ENCODE measurements at places on chromosomes 5 and 9. TPM values are rescaled to one million over a fixed set of nuclear protein-coding genes. Genes with fewer than 3 reads are reported as not detected.

GRCh38 chr9:100352727-100353505 is at the start of gene TEX10:
TEX10 (minus strand) TSS chr9:100352942; CDS start chr9:100349363, 3,579 bp downstream.
- peak; percentile 77 for DNase-seq

GRCh38 chr5:175246242-175246888 is 197.6 kb downstream of the DRD1 start:
- peak; percentile 95 for DNase-seq

- DNase-seq: no peak
These were observed 13.2 kb downstream of the GARNL3 start for GRCh38 chr9:127277770-127278169.

SARDH gene
- 0.06 TPM for total RNA-seq

DNA sequence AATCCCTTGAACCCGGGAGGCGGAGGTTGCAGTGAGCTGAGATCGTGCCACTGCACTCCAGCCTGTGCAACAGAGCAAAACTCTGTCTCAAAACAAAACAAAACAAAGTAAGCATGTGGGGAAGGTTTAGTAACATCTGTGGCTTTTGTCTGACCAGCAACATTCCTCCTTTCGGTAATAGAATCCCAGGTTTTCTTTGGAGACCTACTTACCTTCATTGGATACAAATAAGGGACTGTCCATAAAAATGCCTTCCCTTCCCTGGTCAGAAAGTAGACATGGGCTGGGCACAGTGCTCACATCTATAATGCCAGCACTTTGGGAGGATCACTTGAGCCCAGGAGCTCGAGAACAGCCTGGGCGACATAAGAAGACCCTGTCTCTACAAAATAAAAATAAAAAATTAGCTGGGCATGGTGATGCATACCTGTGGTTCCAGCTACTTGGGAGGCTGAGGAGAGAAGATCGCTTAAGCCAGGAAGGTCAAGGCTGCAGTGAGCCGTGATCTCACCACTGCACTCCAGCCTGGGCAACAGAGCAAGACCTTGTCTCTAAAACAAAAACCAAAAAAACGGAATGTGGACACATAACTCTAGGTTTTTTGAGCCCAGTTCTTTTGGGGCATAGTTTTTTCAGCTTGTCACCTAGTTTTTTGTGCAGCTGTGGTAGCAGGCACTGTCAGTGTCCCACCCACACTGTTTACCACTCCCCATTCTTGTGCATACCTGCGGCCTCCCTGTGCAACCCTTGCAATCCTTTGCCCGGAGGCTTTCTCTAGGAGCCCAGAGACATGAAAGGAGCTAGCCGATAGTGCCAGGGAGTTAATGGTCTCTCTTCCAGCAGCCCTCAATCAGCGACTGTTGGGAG is 9.0 kb upstream of the SPINK4 start:
- peak; percentile 78 for DNase-seq

ADAMTSL2 gene
- total RNA-seq: not detected

- no peak for DNase-seq
These were observed 152.2 kb downstream of the ADAMTSL1 start for GRCh38 chr9:18626046-18626698.

- DNase-seq: peak; percentile 11
These were observed 18.6 kb upstream of the MOB3B start for GRCh38 chr9:27548055-27548741.

GRXCR2 gene
- total RNA-seq: not detected

GRCh38 chr9:108196332-108197007 is 659.3 kb downstream of the ACTL7B start:
- DNase-seq: no peak

DNA sequence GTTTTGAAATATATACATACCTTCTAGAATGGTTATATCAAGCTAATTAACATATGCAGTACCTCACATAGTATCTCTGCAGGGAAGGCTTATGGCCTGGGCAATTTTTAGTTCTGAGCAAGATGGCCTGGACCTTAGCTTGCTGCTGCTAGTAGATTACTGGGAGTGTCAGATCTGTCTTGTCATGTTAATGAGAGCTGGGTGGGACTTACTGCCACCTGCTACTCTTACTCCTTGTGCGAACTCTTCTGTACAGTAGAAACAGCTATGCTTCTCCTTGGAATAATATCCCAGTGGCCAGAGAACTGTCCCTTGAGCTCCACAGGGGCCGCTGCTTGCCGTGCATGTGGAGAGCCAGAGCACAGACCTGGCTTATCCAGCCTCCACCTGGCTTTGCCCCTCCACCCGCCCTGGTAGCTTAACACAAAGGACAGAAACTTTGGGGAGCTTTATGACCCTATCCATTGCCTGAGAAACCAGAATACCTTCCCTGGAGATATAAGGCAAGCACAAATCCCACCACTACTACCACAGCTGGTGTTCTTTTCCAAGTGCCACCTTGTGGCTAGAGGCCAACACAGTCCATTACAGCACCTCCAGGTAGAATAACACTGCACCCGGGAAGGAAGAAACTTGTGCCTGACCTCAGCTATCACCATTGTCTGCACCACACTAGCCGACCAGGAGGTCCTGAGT is 74.4 kb upstream of the RUSC2 start:
- DNase-seq: no peak

FUBP3 gene
- total RNA-seq: 30.7 TPM

DNA sequence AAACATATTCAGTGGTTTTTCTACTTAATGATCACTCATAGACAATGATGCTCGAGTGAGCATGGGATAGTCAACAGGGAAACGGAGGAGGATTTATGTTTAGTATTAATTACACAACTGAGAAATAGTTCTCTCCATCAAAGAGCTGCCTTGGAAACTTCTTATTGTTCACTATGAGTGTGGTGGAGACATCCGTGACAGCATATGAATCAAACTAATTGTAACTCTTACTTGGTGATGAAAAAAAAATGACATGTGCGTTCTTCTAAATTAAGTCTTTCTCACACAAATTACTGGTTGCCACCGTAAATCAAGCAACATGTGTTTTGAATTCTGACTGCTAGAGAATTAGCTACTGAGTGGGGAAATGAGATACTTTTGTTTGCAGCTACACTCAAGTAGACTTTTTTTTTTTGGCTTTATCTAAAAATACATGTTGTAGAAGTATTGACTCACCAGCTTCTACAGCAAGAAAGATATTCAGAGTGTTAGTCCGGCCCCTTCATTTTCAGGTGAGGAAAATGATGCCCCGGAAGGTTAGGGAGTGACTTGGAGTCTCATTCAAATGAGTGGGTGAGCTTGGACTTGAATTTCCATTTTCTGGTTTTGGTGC is 179.4 kb downstream of the CFAP90 start:
- no peak for DNase-seq

- DNase-seq: peak; percentile 26
These were observed 81.9 kb downstream of the RAPGEF1 start for GRCh38 chr9:131657940-131658339.

GRCh38 chr9:135156525-135157510 is 69.3 kb downstream of the OLFM1 start:
- DNase-seq: peak; percentile 31

DNA sequence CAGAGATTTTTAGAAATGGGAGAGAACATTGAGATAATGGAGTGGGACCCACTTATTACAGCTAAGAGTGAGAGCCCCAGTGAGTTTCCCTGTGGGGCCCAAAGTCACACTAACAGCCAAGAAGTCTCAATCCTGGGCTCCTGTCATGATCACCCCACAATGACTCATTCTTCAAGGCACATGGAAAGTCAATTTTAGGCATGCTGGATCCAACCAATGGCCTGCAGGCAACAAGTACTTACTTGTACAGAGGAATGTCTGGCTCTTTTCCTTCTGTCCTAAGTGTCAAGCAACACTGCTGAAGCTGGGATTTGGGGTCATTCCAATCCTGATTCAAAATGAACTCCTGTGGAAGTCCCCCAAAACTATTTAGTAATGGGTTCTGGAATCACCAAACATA is 123.1 kb downstream of the DROSHA start:
- peak; percentile 34 for DNase-seq

GRCh38 chr9:121230256-121230655 is 28.6 kb upstream of the RAB14 start:
- DNase-seq: no peak

DNA sequence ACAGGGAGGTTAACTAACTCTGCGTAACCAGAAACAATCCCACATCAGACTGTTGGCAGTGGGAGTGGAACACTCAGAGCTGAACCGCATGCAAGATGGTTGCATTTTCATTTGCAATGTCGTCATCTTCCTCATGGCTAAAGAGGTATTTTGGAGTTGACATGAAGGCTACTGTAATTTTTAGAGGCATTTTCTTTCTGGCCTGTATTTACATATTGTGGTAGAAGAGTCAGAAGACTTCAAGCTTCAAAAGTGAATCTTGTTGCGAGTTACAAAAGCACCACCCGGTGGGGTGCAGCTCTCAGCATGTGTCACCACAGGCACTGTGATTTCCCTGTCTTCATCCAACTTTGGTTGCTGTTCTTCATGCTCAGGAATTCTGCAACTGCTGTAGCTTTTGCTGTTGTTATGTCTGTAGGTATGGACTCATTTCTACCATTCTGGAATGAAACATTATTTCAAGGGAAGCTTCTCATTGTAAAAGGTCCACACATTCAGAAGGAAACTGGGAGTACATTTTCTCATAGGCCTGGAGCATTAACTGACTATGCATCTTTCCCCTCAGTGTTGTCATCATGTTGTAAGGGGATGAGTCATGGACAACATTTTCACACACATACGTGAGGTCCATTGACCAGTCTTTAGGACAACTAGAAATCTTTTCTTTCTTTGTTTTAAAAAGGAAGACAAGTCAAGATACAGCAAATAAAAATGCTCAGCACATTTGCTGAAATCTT is 35.4 kb upstream of the GDNF start:
- DNase-seq: peak; percentile 68

GRCh38 chr5:169272731-169273427 is 28.1 kb downstream of the SLIT3 start:
- DNase-seq: no peak

CDH10 gene
- 2.5 TPM for total RNA-seq

DNA sequence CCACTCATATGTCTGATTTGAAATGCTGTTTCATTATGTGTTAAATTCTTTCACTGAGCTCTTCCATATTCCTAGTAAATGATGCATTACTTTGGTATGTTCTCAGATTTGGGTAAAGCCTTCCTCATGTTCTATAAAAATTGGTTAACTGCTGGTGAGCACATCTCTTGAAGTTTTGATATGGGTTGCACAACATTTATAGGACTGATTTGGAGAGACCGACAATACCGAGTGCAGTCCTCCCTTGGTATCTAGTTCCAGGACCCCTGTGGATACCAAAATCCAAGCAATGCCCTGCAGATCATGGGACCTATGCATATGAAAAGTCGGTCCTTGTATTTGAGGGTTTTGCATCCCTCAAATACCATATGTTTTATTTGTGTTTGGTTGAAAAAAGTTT is 37.8 kb downstream of the WDR36 start:
- DNase-seq: no peak

GRCh38 chr5:73338256-73339050 is 110.1 kb downstream of the FOXD1 start:
- peak; percentile 33 for DNase-seq

- DNase-seq: no peak
These were observed 72.2 kb upstream of the TNFSF8 start for GRCh38 chr9:115002371-115003120.

GRCh38 chr5:113169720-113170119 is 193.1 kb downstream of the DCP2 start:
- no peak for DNase-seq

- DNase-seq: no peak
These were observed 631.5 kb downstream of the MTRR start for GRCh38 chr5:8500426-8500825.

DNA sequence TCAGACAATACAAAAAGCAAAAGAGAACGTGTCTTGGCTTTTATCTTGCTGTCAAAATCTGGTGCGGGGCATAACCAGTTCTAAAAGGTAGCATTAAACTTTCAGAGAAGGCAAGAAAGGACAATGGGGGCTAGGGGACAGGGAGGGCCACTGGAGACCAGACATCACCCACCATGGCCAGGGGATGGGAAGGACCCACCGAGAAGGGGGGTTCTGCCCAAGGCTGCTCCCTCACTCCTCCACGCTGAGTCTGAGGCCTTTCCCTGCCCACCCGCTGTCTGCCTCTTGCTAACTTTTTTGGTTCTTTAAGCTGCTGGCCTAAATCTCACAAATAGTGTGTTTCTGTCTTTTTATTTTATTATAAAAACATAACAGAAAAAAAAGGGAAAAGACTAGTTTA is 33.6 kb downstream of the ATPSCKMT start:
- no peak for DNase-seq

DNA sequence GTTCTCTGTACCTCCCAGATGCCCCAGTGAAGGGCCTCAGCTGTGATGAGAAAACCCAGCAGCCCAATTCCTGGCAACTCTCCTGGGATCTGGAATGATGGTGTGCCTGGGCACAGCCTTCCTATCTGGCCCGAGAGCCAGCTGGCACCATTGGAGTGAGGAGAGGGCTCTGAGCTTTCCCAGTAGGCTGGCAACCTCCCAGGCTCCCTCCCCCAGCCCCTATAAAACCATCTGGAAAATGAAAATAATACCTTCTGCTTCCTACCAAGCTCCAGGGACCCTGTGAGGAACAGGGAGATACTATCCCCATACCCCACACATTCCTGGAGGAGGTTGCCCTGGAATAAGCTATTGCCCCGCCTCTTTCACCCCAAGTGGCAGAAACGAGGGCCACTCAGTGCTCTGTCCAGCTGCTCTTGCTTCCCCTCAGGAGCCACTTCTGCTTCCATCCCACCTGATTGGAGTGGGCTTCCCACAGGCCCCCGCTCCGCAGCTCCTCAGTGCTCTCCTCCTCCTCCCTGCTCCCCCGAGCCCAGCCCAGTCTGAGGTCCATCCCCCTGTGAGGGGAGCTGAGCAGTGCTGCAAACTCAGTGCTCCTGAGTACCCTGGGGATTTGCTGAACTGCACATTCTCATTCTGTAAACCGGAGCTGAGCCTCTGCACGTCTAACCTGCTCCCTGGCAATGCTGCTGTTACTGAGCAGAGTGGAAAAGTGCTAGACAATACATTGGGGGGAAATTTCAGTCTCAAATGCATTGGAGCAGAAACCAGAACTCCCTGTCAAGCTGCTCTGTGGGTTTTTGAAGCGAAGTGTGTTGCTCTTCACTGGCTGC is 74.7 kb downstream of the THBS4 start:
- DNase-seq: no peak

ANXA2R gene
- total RNA-seq: 4.5 TPM

- DNase-seq: no peak
These were observed 8.6 kb downstream of the PDCD1LG2 start for GRCh38 chr9:5518937-5519319.

- DNase-seq: no peak
These were observed 250.1 kb downstream of the PBX3 start for GRCh38 chr9:125997196-125997823.

DNA sequence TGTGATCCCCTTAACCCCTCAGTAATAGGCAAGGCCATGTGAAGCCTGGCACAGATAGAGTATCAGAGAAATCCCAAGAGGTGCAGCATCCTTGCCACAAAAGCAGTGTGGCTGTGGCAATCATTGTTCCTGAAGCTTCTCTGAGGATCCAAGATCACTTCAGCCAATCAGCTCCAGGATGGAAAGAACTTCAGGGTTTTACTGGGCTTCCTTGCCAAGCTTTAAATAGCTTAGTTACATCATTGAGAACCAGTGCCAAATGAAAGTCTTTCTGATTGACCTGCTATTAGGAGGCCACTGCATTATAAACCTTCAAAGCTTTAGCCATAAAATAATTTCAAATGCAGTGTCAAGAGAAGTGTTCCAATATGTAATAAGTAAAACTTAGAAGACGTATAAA is 430.6 kb downstream of the PIK3R1 start:
- DNase-seq: no peak
